ENCODE measurements at places on chromosomes 7 and 10. TPM values are rescaled to one million over a fixed set of nuclear protein-coding genes. Genes with fewer than 3 reads are reported as not detected.

The ERCC6 gene
- 18.1 TPM for total RNA-seq

The LRRTM3 gene
- under 0.01 TPM for total RNA-seq

The PLEKHA8 gene
- 9.7 TPM for total RNA-seq

The CYP2C8 gene
- not detected for total RNA-seq

The FXYD4 gene
- not detected for total RNA-seq

The MYH16 gene
- total RNA-seq = 0.18 TPM

The ADAM8 gene
- total RNA-seq = under 0.01 TPM

- no peaks in the 10 kb centered on the region for H3K27me3 ChIP-seq
- H3K4me1 ChIP-seq = peaks cover 2% of the 10 kb centered on the region
- no peak overlapping the region for H3K4me3 ChIP-seq
Observed at GRCh38 chr10:16828114-16828568, 10.9 kb upstream of the RSU1 start.

- no peaks in the 10 kb centered on the region for H3K36me3 ChIP-seq
- no peak overlapping the region for H3K4me3 ChIP-seq
- no peak overlapping the region for H3K27ac ChIP-seq
- H3K4me1 ChIP-seq = peaks cover 39% of the 10 kb centered on the region
Observed at GRCh38 chr7:92231-92674, 100.1 kb upstream of the FAM20C start.

GRCh38 chr7:53398566-53398965 is 363.1 kb downstream of the POM121L12 start:
- no peak overlapping the region for H3K4me3 ChIP-seq
- H3K36me3 ChIP-seq = no peaks in the 10 kb centered on the region
- no peak for DNase-seq
- H3K27me3 ChIP-seq = no peaks in the 10 kb centered on the region

GRCh38 chr10:23514321-23514720 is 75.4 kb downstream of the OTUD1 start:
- no peak overlapping the region for H3K27ac ChIP-seq
- H3K36me3 ChIP-seq = no peaks in the 10 kb centered on the region
- no peak overlapping the region for H3K4me3 ChIP-seq
- no peaks in the 10 kb centered on the region for H3K4me1 ChIP-seq
- H3K27me3 ChIP-seq = no peaks in the 10 kb centered on the region

- peaks cover 21% of the 10 kb centered on the region for H3K27me3 ChIP-seq
- H3K36me3 ChIP-seq = no peaks in the 10 kb centered on the region
- H3K4me1 ChIP-seq = peaks cover 6% of the 10 kb centered on the region
- no peak overlapping the region for H3K27ac ChIP-seq
Observed at GRCh38 chr10:79017882-79018520, 50.8 kb upstream of the ZMIZ1 start.

- H3K36me3 ChIP-seq = no peaks in the 10 kb centered on the region
- H3K27me3 ChIP-seq = peaks cover 34% of the 10 kb centered on the region
- H3K4me3 ChIP-seq = no peak overlapping the region
- no peak overlapping the region for H3K27ac ChIP-seq
- H3K4me1 ChIP-seq = no peaks in the 10 kb centered on the region
Observed at GRCh38 chr7:121874298-121874697, 1.3 kb downstream of the PTPRZ1 start.

GRCh38 chr7:135512135-135512887 is 2.4 kb upstream of the CNOT4 start:
- no peaks in the 10 kb centered on the region for H3K36me3 ChIP-seq
- H3K27me3 ChIP-seq = no peaks in the 10 kb centered on the region
- H3K27ac ChIP-seq = no peak overlapping the region
- peak; percentile 52 for DNase-seq
- no peaks in the 10 kb centered on the region for H3K4me1 ChIP-seq

DNA sequence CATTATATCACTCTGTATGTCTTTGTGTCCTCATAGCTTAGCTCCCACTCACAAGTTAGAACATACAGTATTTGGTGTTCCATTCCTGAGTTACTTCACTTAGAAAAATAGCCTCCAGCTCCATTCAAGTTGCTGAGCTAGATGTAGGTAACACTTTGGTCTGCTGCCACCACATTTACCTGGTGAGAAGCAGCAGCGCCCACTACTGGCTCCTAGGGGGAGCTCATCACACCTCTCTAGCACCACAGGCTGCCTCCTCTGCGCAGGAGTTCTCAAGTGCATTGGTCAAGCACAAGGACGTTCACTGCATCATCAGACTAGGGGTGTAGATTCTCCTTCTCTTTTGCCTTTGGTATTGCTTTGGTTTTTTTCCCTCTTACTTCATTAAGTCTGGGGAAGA is 530.9 kb upstream of the AUTS2 start:
- no peaks in the 10 kb centered on the region for H3K27me3 ChIP-seq
- H3K36me3 ChIP-seq = no peaks in the 10 kb centered on the region
- no peak overlapping the region for H3K4me3 ChIP-seq
- H3K4me1 ChIP-seq = no peaks in the 10 kb centered on the region

Data from IMR-90 (cell line).